ENCODE measurements at places on chromosomes 3 and 15. TPM values are rescaled to one million over a fixed set of nuclear protein-coding genes. Genes with fewer than 3 reads are reported as not detected.

- peak overlapping the region; percentile 50 for H3K27ac ChIP-seq
- H3K36me3 ChIP-seq = no peaks in the 10 kb centered on the region
- DNase-seq = no peak
- H3K4me1 ChIP-seq = no peaks in the 10 kb centered on the region
- H3K4me3 ChIP-seq = no peak overlapping the region
Observed at GRCh38 chr15:30953731-30954378, 37.6 kb downstream of the MTMR10 start.

- H3K36me3 ChIP-seq = no peaks in the 10 kb centered on the region
- DNase-seq = peak; percentile 45
- peaks cover 5% of the 10 kb centered on the region for H3K4me1 ChIP-seq
- H3K4me3 ChIP-seq = no peak overlapping the region
- H3K27me3 ChIP-seq = no peaks in the 10 kb centered on the region
Observed at GRCh38 chr3:121998030-121998580, 23.9 kb downstream of the ILDR1 start.

DNA sequence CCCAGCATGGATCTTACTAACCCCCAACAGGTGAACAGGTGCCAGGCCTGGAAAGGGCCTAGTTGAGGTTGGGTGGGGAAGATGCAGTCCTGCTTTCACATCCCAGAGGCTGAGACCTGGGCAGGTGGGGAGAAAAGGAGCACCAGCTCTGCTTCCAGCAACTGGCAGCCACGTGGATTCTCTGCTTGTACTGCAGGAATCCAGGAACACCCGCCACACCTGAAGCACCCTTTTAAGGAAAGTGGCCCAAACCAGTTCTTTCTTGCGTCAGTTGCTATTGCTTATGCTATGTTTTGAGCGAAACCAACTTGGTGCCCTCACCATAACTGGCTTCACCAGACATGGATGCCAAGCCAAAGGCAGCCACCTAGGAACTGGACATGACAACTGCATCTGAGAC, 28.1 kb upstream of the NEO1 start:
- H3K36me3 ChIP-seq = no peaks in the 10 kb centered on the region
- no peaks in the 10 kb centered on the region for H3K4me1 ChIP-seq
- no peak overlapping the region for H3K27ac ChIP-seq
- H3K4me3 ChIP-seq = no peak overlapping the region
- no peak for DNase-seq

GRCh38 chr3:150217691-150218090, 190.4 kb upstream of the TSC22D2 start:
- peaks cover 7% of the 10 kb centered on the region for H3K4me1 ChIP-seq
- H3K4me3 ChIP-seq = no peak overlapping the region
- no peak for DNase-seq

DNA sequence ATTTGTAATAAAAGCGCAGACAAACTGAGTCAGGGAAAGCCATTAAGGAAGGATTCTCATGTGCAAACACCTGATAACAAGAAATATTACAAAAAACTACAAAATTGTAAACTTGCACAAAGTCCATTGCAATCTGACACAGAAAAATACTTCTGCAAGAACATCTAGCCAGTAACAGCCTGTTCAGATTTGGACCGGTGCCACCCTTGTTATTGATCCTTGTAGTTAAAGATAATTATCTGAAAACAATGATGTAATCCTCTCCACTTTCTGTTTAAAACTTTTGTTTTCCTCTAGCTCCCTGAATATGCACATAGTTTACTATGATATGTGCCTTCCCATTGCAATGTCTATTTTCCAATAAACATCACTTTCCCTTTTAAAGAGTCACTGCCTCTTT, 1090.2 kb downstream of the PLOD2 start:
- H3K4me3 ChIP-seq = no peak overlapping the region
- no peaks in the 10 kb centered on the region for H3K36me3 ChIP-seq
- no peaks in the 10 kb centered on the region for H3K4me1 ChIP-seq

DNA sequence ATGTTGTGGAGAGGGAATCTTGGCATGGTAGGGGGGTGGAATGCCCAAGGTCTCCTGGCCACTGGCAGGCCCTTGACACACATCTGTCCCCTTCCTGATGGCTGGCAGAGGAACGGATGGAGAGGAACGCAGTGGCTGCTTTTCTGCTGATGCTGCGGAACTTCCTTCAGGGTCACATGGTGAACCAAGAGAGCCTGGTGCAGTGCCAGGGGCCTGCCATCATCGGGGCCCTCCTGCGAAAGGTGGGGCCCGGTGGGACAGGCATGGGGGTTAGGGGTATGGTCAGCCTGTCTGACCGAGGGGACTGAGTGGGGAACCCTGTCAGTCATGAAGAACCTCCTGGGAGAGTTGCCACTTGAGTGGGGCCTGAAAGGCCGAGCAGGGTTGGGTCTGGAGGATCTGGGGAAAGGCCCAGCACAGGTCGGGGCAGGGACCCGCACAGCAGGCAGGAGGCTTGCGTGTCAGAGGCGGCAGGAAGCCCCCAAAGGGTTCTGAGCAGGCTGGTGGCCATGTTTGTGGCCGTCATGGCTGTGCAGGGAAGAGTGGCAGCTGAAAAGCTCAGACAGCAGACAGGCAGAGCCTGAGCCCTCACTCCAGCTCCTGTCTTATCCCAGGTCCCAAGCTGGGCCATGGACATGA, 18.1 kb downstream of the NBEAL2 start:
- H3K4me3 ChIP-seq = no peak overlapping the region
- H3K36me3 ChIP-seq = peaks cover 20% of the 10 kb centered on the region
- H3K4me1 ChIP-seq = peaks cover 8% of the 10 kb centered on the region
- no peak overlapping the region for H3K27ac ChIP-seq

DNA sequence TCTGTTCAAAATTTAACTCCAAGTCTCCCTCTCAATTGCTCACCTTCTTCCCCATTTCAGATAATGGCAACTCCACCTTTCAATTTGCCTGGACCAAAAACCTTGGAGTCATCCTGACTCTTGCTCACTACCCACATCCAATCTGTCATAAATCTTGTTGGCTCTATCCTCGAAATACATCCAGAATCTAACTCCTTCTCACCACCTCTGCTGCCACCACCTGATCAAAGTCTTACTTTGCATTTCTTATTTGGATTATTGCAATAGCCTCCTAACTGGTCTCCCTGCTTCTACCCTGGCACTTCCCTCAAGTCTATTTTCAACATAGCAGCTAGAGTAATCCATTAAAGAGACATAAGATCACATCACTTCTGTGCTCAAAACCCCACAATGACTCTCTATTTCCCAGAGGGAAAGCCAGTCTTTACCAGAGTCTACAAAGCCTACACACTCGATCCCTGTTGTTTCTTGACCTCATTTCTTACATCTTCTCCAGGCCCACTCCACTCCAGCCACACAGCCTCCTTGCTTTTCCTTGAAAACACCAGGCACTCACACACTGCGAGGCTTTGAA, 86.6 kb downstream of the GPR156 start:
- no peak overlapping the region for H3K4me3 ChIP-seq
- no peaks in the 10 kb centered on the region for H3K36me3 ChIP-seq
- no peaks in the 10 kb centered on the region for H3K27me3 ChIP-seq
- H3K27ac ChIP-seq = no peak overlapping the region

- no peaks in the 10 kb centered on the region for H3K4me1 ChIP-seq
- DNase-seq = peak; percentile 52
- no peaks in the 10 kb centered on the region for H3K27me3 ChIP-seq
Observed at GRCh38 chr15:51401872-51402517, 60.5 kb downstream of the GLDN start.

- H3K4me1 ChIP-seq = no peaks in the 10 kb centered on the region
- no peak for DNase-seq
- H3K4me3 ChIP-seq = no peak overlapping the region
Observed at GRCh38 chr3:10846657-10846975, 30.6 kb downstream of the SLC6A11 start.

DNA sequence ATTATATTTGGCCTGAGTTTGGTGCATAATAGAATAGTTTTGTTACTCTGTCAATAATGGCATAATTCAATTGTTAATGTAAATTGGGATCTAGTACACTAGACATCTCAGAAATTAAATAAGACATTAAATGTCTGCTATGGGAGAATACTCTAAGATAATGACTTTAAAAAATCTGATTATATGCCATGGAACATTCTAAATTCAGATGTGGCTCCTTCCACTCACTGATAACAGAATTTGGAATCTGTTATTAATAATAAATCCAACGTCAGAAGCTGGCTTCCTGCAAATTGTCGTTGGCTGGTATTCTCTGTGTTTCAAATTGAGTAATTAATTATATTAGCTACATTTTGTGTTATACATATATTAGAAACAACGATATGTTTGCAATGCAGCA, 258.1 kb downstream of the CNTN6 start:
- no peaks in the 10 kb centered on the region for H3K27me3 ChIP-seq
- no peak overlapping the region for H3K27ac ChIP-seq
- no peak for DNase-seq
- no peak overlapping the region for H3K4me3 ChIP-seq
- no peaks in the 10 kb centered on the region for H3K36me3 ChIP-seq
- no peaks in the 10 kb centered on the region for H3K4me1 ChIP-seq

DNA sequence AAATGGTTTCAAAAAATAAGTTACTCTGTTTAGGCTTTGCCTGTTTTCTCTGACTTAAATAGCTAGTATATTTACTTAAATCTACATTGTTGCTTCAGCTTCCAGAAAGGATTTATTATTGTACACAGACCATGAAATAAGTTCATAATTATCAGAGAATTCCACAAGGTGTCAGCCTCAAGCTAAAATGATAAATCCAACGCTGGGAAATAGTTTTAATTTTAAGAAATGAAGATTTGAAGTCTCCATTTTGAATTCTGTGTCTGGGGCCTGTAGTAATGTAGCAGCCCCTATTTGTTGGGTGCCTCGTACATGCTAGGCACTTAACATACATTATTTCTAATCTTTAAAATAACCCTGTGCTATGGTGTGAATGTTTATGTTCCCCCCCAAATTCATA, 92.6 kb upstream of the KCNMB2 start:
- H3K4me1 ChIP-seq = no peaks in the 10 kb centered on the region
- H3K27ac ChIP-seq = no peak overlapping the region

DNA sequence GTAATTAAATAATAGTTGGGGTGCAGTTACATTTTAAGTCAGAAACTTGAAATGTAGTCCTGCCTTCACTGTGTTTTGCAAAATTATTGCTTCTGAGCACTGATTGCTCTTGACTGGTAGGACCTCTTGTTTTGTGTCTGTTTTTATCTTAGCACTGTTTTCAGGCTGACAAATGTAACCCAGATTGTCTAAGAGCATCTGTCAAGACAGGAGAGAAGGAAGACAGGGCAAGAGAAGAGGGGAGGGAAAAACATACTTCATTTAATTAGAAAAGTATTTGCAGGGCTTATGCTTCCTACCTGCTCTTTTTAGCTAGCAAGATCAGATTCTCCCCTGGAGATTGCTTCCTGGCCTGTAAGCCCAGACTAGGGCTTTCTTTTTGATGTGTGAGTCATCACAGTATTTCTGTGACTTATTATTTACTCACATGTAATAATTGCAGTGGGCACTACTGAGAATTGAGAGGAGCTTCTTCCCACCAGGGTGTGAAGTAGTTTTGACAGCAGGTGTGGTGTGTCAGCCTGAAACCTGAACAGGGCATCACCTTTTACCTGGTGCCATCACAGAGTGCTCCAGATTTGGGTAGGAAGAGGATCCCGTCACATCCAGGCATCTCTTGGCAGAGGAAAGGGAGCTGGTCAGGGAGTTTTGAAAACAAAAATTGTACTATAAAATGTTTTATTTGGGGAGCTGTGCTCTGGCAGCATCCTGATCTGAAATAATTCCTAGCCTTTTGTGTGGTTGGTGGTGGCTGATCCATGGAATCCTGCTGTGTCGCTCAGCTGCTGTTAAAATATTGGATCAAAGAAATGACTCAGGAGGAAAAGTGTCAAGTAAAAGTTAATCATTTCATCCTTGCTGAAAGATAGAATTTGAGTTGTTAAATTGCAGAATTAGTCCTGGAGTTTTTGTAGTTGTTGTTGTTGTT, 98.2 kb downstream of the TMEM108 start:
- no peak for DNase-seq
- H3K4me3 ChIP-seq = no peak overlapping the region
- peaks cover 14% of the 10 kb centered on the region for H3K4me1 ChIP-seq
- H3K36me3 ChIP-seq = no peaks in the 10 kb centered on the region
- no peaks in the 10 kb centered on the region for H3K27me3 ChIP-seq
- H3K27ac ChIP-seq = no peak overlapping the region

The SPINT1 gene
- 1.3 TPM for polyA plus RNA-seq

The SCAANT1 gene
- polyA plus RNA-seq = not detected

The PAK2 gene
- polyA plus RNA-seq = 16.3 TPM

The DUOXA2 gene
- polyA plus RNA-seq = 0.11 TPM

The TAGLN3 gene
- 27.6 TPM for polyA plus RNA-seq
